Amniotic stem cell (primary cell): ENCODE measurements at places on chromosomes 2 and 18.

- DNase-seq: no peak
These were observed 445 bp downstream of the PRPF40A start for GRCh38 chr2:152716805-152717227.

- peak; percentile 10 for DNase-seq
These were observed 7.9 kb downstream of the NEDD4L start for GRCh38 chr18:58051765-58052460.

DNA sequence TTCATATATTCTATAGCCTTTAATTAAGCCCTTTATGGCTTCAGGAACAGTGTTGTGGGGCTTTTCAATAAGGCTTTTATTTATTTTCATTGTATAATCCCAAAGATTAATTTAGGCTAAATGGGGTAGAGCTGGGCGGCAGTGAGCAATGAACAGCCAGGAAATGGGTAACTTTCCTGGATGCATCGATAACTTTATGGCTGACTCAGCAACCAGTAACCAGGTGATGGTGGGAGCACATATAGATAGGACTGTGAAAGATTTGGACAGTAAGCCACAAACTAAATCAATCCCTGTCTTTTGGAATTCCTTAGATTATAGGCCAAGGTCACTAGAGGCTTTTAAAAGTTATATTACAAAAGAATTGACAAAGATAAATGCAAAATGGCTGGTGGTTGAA, 1260.6 kb upstream of the CELF4 start:
- no peak for DNase-seq

GRCh38 chr2:190050001-190050400, 12.5 kb downstream of the MSTN start:
- DNase-seq: no peak

- no peak for DNase-seq
These were observed 431.6 kb downstream of the MEIS1 start for GRCh38 chr2:66866331-66867062.

DNA sequence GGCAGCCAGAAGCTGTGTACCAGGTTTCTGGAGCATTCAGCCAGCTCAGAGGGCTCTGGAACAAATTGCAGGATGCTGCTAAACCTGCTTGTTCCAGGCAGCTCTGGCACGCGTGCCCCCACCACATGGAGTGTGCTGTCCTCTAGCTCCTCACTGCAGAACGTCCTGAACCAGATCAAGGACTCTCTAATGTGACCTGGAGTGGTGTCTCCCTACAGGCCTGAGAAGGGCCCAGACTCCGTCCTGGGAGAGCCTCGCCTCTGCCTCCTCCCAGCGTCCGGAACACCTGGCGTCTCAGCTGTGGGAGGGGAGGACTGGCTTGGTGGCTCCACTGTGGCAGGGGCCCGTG, 115.6 kb upstream of the GPC1 start:
- DNase-seq: no peak

DNA sequence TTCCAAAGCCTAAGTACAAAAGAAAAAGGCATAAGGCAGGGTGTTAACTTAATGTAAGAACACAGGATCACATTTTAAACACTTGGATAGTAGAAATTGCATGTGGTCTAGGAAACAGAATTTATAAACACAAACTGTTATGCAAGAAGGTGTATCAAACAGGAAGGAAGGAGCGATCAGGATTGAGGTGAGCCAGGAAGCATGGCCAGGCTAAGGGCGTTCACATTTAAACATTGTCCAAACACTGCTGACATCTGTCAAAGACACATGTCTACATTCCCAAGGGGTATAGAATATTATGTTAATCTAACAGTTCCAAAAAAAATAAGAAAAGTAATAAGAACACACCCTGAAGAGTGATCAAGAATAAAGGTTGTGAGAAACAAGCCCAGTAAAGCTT, 71.3 kb downstream of the CCDC141 start:
- no peak for DNase-seq

- DNase-seq: no peak
These were observed 106.4 kb downstream of the VAPA start for GRCh38 chr18:10020171-10020570.

GRCh38 chr2:65313126-65313953, 85.7 kb downstream of the ACTR2 start:
- no peak for DNase-seq

DNA sequence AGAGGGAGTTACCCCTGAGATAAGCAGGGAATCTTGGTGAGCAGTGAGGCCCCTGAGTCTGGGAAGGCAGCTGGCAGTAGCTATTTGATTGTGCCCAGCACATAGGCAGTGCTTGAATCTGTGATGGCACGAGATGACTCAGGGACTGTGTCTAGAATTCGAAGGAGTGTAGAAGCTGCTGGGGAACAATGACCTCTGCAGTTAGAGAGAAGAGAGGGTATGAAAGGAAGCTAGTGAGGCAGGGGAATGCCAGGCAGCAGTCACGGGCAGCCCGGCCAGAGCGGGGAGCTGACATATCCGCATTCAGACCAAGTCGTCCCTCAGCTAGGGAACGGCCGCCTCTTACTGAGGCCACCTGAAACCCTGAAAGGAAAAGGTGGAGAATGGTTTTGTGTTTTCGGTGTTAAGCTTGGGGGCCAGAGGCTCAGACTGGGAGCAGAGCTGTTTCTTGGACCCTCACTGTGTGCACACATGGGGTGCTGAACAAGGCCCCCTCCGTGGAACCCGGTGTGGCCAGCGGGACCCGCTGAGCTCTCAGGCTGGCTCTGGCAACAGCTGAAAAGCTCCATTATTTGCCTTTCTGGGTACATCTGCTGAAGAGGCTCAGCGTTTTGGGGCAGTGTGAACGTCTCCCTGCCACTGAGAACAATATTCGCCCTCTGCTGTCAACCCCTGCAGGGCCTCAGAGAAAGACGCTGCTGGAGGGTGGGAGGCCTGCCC, 32.9 kb downstream of the ARHGEF4 start:
- DNase-seq: no peak

GRCh38 chr2:193810533-193810932, 1615.8 kb upstream of the TMEFF2 start:
- no peak for DNase-seq

DNA sequence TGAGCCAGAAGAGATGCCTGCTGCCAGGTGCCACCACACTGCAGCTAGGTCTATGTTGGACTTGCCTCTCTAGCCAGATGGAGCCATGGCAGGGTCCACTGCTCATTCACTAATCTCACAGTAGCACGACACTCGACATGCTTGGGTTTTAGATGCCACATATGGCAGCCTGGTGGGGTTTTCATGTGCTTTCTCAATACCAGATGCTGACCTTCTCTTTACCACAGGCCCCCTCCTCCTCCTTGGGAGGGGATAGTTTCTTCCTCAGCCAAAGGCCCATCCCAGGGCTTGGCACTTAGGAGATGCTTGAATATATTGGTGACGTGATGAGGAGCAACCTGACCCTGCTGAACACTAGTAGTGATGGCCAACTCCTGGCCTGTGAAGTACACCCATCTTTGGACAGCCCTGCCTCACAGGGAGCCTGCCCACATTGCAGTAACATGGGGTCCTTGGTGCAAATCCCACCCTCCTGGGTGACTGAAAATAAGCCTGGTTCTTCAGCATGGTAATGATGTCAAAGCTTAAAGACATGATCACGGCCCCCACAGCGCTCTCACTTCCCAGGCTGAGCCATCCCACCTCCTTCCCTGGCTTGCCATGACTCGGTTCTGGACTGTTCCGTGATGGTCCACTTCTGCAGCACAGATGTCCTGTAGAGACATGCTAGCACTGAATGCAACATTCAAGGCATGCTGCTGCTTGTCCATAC, 227.5 kb downstream of the SH3RF3 start:
- DNase-seq: no peak

GRCh38 chr18:59616501-59616900, 80.7 kb downstream of the CCBE1 start:
- no peak for DNase-seq

GRCh38 chr2:23523373-23524260, 138.6 kb downstream of the KLHL29 start:
- DNase-seq: no peak

GRCh38 chr18:63299837-63300745, 19.5 kb downstream of the BCL2 start:
- DNase-seq: no peak

GRCh38 chr2:204298404-204298803, 246.9 kb upstream of the PARD3B start:
- DNase-seq: no peak

GRCh38 chr18:26436176-26437051, 111.9 kb downstream of the KCTD1 start:
- peak; percentile 12 for DNase-seq

DNA sequence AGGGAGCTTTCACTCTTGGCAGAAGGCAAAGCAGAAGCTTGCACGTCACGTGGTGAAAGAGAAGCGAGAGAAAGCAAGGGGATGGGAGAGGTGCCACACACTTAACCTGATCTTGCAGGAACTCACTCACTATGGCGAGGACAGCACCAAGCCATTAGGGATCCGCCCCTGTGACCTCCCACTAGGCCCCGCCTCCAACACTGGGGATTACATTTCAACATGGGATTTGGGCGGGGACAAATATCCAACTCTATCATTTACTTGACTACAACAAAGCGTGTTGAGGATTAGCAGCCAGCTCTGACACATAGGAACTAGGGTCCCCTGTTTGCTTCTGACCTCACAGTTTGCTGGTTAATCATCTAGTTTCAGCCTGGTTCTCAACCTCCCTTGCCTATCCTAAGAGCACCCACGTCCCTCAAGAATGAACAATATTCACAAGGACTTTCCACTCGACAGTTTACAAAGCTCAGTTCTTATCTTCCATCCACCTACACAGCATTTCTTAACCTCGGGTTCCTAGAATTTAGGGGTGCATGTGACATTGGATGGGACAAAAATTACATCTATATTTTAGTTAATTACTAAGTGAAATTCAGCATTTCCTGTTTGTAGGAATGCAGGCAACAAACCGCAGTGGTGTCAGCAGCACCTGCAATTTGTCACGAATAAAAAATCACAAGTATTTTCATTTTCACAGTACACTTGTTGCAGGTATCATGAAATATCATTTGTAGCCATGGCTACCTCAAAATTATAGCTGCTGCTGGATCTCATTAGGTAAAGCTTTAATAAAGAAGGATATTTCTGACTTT, 36.0 kb downstream of the LBH start:
- no peak for DNase-seq

- no peak for DNase-seq
These were observed 31.8 kb downstream of the CREG2 start for GRCh38 chr2:101355401-101356054.

GRCh38 chr2:30964334-30965005, 157.2 kb upstream of the CAPN13 start:
- no peak for DNase-seq

DNA sequence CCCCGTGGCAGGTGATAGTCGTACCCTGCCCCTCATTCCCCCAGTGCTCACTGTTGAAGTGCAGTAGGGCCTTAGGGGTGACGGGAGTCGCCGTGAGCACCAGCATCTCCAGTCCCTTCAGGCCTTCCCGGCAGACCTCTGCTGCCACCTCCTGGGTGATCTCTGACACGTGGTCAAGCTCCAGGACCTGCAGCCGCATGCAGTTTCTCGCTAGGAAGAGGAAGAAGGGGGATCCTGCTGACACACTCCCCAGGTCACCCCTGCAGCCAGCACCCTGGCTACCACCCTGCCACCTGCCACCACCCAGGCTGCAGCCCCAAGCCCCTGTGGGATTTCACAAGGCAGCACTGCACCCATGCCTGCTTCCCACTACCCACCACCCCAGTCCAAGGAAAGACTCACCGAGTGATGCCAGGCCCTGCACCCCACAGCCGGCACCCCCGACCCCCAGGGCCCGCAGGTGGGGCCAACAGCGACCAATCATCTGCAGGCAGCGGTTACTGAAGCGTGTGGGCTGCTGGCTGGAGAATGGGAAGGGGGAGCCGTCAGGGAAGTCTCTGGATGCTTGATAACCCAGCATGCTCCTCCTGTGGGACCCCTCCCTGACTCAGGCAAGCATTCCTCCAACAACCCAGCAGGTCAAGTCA, 23.8 kb downstream of the FBXO41 start:
- DNase-seq: no peak

DNA sequence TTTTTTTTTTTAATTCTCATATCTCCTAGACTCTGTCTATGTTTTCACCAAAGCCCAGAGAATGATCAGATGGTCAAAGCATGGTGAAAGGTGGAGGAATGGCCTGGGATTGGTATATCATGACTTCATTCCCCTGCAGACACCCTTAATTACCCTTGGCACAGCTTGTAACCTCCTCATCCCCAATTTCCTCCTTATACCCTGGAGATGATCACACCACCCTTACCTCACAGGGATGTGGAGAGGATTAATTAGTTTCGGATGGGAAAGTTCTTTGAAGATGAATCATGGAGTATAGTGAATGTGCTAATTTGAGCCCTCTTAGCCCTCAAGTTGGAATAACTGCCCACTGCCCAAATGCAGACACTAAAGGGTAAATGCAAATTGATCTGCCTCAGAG, 138.0 kb upstream of the LYPD6 start:
- DNase-seq: no peak

DNA sequence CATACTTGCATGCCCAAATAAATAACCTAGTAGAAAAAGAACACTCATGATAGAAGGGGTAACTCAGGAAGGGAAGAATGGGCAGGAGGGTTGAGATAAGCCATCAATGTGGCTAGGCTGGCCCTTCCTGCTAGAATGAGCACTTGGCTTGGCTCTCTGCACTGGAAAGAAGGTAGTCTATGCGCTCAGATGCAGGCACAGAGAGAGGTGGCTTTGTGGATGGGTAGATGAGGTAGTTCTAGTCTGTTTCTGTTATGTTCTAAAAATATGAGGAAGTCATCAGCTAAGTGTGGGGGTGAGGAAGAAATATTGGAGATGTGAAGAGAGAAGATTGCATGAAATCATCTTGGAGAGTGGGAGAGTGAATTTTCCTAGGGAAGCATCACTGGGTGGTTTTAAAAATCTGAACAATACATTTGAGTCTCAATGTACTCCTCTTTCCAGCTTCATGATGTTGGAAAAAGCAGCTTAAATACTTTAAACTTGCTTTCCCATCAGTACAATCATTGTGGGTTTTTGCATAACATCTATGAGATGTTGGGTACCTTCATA, 357.1 kb downstream of the CNTNAP5 start:
- DNase-seq: no peak

DNA sequence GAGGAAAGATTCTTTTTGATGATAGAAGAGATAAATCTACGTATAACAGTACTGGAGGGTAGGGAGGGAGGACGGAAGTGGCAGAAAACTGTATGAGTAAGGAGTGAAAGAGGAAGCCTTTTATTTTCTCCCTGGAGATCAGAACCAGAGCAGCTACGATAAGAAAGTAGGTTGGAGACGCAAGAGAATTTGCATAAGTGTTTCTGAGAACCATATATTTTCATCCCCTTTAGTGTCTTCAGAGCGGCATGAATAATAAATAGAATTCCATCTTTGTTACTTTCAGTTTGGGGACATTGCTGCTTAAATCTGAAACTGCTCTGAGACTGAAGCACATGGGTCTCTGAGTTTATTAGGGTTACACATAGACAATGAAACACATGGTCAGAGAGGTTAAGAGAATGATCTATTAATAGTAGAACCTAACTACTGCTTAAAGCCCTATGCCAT, 230.2 kb upstream of the TNP1 start:
- DNase-seq: no peak

- DNase-seq: no peak
These were observed 199.6 kb downstream of the HRH4 start for GRCh38 chr18:24659827-24660720.
